Naive B cell (primary cell): ENCODE measurements at places on chromosomes 13 and 19. TPM values are rescaled to one million over a fixed set of nuclear protein-coding genes. Genes with fewer than 3 reads are reported as not detected.

DNA sequence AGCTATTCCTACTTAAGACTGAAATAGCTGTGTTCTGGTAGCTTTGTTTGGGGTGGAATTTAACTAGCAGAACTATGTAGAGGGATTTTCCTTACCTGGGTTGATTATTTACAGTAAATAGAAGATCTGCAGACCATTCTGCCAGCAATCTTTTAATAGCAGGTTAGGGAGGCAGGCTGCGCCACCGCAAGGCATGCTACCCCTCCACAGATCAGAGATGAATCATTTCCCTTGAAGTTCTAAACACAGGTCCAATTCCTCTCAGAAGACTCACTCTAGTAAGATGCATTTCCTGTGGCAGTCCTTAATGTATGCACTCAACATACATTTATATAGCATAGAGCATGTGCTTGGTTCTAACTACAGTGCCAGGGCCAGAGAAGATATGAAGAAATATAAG is 109.0 kb downstream of the TNFRSF19 start:
- DNase-seq = no peak
- H3K4me3 ChIP-seq = no peak overlapping the region
- H3K4me1 ChIP-seq = no peaks in the 10 kb centered on the region
- no peak overlapping the region for H3K27ac ChIP-seq

Gene AXL
- not detected for polyA plus RNA-seq

GRCh38 chr19:55112777-55113569 is 4.5 kb downstream of the PPP1R12C start:
- H3K27ac ChIP-seq = no peak overlapping the region
- peaks cover 47% of the 10 kb centered on the region for H3K4me1 ChIP-seq

Gene CRX
- polyA plus RNA-seq = not detected

DNA sequence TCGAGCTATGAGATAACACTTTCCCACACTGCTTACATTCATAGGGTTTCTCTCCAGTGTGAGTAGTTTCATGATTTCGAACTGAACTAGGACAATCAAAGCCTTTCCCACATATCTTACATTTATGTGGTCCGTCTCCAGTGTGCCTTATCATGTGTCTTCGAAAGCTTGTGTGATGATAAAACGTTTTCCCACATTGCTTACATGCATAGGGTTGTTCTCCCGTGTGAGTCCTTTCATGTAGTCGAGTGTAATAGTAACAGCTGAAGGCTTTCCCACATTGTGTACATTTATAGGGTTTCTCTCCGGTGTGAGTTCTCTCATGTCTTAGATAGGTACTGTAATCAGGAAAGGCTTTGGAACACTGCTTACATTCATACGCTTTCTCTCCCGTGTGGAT is 16.3 kb downstream of the ZNF823 start:
- H3K36me3 ChIP-seq = peaks cover 31% of the 10 kb centered on the region
- H3K4me1 ChIP-seq = no peaks in the 10 kb centered on the region
- no peak overlapping the region for H3K27ac ChIP-seq
- DNase-seq = no peak

DNA sequence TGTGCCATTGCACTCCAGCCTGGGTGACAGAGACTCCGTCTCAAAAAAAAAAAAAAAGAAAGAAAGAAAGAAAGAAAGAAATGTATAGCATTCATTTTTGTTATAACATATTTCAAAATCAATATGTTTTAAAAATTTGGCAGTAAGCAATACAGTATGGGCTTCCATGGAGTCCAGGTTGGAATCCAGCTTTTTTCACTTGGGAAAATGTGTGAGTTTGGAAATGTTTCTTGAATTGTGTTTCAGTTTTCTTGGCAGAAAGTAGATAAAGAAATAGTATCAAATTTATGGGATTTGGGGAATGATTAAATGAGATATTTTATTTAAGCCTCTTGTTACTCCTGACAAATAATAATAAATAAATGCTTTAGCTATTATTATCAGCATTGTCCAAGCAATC is 225.6 kb downstream of the PCDH9 start:
- no peaks in the 10 kb centered on the region for H3K27me3 ChIP-seq
- no peak overlapping the region for H3K4me3 ChIP-seq
- DNase-seq = no peak
- no peaks in the 10 kb centered on the region for H3K4me1 ChIP-seq
- no peak overlapping the region for H3K27ac ChIP-seq

DNA sequence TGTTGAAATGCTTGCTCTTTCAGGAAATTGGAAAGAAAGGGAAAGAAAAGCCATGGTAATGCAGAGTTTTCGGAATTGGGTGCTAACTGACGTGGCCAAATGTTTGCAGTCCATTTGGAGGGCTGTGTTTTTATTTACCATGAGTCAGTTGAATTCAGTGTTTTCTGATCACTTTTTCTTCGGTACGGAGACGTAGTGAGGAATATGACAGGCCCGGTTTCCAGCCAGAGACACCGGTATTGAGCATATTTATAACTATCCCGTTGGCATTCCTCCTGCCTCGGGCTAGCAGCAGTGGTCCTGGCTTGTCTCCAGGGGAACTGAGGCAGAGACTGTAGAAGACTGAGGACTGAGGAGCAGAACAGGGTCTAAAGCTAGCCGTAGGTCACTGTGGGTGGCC is 1.0 kb downstream of the CDC16 start:
- H3K4me1 ChIP-seq = peaks cover 19% of the 10 kb centered on the region
- H3K27me3 ChIP-seq = peaks cover 13% of the 10 kb centered on the region
- peak overlapping the region; percentile 71 for H3K27ac ChIP-seq
- peaks cover 8% of the 10 kb centered on the region for H3K36me3 ChIP-seq
- DNase-seq = no peak

GRCh38 chr13:70108356-70109105 is at the start of gene KLHL1:
TSS of gene KLHL1 (minus strand) at chr13:70108452. CDS start at chr13:70107699, 753 bp downstream.
- peaks cover 2% of the 10 kb centered on the region for H3K4me1 ChIP-seq
- H3K4me3 ChIP-seq = no peak within 1 kb of the TSS
- no peak within 1 kb of the TSS for H3K27ac ChIP-seq

- no peaks in the 10 kb centered on the region for H3K4me1 ChIP-seq
- peaks cover 15% of the 10 kb centered on the region for H3K36me3 ChIP-seq
- no peak for DNase-seq
- H3K27ac ChIP-seq = no peak overlapping the region
- no peak overlapping the region for H3K4me3 ChIP-seq
Measured at GRCh38 chr13:111577208-111577828, 256.9 kb downstream of the TEX29 start.

DNA sequence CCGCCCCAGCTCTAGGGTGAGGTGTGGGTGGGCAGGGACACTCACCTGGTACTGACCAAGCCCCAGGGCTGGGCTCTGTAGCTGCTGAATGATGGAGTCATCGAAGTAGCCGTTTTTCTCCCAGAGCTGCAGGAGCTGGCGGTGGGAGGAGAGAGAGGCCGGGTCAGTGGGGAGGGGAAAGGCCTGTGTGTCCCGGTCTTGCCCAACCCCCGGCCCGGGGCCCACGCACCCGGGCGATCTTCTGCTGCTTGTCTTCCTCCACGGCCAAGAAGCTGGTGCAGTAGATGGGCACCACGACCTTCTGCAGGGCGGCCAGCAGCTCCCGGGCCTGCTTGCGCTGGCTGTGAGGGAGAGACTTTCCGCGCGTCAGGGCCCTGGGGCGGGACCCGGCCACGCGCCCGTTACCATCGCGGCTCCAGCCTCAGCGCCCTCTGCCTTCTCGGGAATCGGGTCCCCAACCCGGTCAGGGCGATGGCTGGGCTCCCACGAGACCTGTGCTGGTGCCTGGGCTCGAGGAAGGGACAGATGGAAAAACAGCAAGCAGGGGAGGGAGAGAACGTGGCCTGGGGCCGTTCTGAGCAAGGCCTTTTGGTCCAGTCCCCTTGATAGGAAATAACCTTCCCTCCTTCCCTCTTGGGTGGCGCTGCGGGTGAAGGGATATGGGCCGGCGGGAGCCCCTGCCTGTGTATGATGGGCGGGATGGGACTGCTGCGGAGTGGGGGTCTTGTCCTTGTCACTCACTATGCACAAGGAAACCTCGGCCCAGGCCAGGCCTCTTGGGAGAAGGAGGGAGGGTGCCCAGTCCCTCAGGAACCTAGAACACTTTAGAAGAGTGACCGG is 11.5 kb downstream of the CHERP start:
- no peaks in the 10 kb centered on the region for H3K36me3 ChIP-seq
- H3K27me3 ChIP-seq = no peaks in the 10 kb centered on the region
- peaks cover 1% of the 10 kb centered on the region for H3K4me1 ChIP-seq
- H3K4me3 ChIP-seq = no peak overlapping the region
- no peak overlapping the region for H3K27ac ChIP-seq
- no peak for DNase-seq

DNA sequence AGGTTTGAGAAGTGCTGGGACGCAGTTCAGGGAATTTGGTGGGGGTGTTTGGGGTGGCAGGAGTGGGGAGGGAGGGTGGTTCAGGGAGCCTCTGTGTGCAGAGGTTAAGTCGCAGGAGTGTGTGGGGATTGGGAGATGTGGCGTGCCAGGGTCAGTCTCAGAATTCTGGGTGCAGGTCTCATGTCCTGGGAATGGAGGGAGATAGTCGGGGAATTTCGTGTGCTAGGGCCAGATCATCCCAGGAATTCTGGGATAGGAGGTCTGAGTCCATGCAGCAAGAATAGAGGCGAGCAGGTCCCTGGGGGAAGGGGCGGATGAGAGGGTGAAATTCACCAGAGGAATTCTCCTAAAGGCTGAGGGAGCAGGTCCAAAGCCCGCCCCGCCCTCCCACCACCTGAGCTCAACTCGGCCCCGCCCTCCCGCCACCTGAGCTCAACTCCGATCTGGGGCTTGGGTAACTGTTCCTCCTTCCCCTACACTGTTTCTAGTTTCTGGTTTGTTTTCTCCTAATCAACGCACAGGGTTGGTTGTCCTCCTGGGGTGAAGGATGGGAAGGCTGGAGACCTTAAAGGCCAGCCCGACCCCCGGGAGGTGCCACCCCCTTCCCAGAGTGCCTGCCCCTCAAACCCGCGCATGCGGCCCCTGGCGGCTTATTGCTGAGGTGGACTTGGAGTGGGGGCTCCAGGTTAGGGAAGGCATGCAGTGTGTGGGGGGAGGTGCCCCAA is 15.2 kb downstream of the KCNC3 start:
- peak overlapping the region; percentile 23 for H3K4me3 ChIP-seq
- H3K27ac ChIP-seq = no peak overlapping the region
- H3K36me3 ChIP-seq = peaks cover 17% of the 10 kb centered on the region
- H3K27me3 ChIP-seq = peaks cover 53% of the 10 kb centered on the region
- DNase-seq = no peak

DNA sequence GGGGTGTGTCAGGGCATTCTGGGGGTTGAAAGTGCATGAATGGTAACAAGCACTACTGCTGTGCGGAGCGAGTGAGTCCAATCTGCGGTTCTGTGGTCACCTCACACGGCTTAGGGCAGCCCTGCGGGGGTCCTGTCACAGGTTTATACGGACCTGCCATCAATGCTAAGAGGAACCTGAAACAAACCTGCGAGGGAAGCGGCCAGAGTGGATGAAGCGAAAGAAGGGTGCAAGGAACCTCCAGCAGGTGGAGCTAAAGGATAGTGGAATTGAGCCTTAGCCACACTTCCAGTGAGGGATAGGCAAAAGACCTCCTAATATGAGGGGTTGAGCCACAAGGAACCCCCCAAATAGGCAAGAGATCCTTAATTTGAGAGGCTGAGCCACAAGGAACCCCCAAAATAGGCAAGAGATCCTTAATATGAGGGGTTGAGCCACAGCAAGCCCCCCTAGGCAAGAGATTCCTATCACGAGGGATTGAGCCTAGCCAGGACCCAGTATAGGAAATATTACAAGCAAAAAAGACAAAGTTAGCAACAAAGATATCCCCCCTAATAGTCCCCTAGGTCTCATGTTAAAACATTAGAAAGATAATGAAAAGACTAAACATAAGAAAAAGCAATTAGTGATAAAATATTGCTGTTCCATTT is 6.3 kb upstream of the ZNF69 start:
- no peak overlapping the region for H3K27ac ChIP-seq
- H3K27me3 ChIP-seq = no peaks in the 10 kb centered on the region
- peak; percentile 59 for DNase-seq

- no peak overlapping the region for H3K4me3 ChIP-seq
- H3K27ac ChIP-seq = no peak overlapping the region
- peaks cover 4% of the 10 kb centered on the region for H3K27me3 ChIP-seq
- no peaks in the 10 kb centered on the region for H3K36me3 ChIP-seq
- DNase-seq = no peak
Measured at GRCh38 chr13:44843403-44843802, 145.9 kb downstream of the NUFIP1 start.

Gene TRPC4
- polyA plus RNA-seq = not detected

Gene LGALS14
- not detected for polyA plus RNA-seq

- H3K4me3 ChIP-seq = peak overlapping the region; percentile 82
- H3K27ac ChIP-seq = no peak overlapping the region
- no peaks in the 10 kb centered on the region for H3K36me3 ChIP-seq
- H3K4me1 ChIP-seq = peaks cover 30% of the 10 kb centered on the region
- peaks cover 13% of the 10 kb centered on the region for H3K27me3 ChIP-seq
- DNase-seq = peak; percentile 76
Measured at GRCh38 chr19:45779231-45780145, 2.8 kb downstream of the DMPK start.

Gene PLIN4
- polyA plus RNA-seq = 0.20 TPM

DNA sequence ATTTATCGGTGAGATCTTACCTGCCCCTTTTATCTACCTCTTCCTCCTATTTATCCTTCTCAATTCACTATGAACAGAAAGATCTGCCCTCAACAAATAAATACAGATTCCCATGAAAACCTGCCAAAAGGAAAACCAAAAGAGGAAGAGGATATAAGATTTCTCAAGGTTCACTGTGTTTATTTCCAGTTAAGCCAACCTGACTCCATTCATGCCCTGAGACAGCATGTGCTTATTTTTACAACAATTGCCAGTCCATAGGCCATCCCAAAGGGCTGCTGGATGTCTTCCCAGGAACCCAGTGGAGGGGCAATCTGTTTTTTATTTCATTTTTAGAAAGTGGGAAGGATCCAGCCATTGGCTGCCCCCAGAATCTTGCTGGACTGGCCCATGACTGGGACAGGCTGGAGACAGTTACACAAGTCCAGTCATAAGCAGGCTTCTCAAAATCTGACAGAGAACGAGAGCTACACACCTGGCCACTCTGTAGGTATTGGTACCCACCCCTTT is 209.1 kb downstream of the IRS2 start:
- H3K36me3 ChIP-seq = no peaks in the 10 kb centered on the region
- no peak for DNase-seq
- H3K27ac ChIP-seq = no peak overlapping the region
- no peak overlapping the region for H3K4me3 ChIP-seq
- H3K4me1 ChIP-seq = no peaks in the 10 kb centered on the region

Gene N4BP2L1
- 99.7 TPM for polyA plus RNA-seq

- H3K27ac ChIP-seq = no peak overlapping the region
- H3K4me1 ChIP-seq = no peaks in the 10 kb centered on the region
- H3K4me3 ChIP-seq = no peak overlapping the region
- DNase-seq = no peak
- H3K36me3 ChIP-seq = peaks cover 4% of the 10 kb centered on the region
Measured at GRCh38 chr13:20389696-20390525, 135.7 kb downstream of the CRYL1 start.

DNA sequence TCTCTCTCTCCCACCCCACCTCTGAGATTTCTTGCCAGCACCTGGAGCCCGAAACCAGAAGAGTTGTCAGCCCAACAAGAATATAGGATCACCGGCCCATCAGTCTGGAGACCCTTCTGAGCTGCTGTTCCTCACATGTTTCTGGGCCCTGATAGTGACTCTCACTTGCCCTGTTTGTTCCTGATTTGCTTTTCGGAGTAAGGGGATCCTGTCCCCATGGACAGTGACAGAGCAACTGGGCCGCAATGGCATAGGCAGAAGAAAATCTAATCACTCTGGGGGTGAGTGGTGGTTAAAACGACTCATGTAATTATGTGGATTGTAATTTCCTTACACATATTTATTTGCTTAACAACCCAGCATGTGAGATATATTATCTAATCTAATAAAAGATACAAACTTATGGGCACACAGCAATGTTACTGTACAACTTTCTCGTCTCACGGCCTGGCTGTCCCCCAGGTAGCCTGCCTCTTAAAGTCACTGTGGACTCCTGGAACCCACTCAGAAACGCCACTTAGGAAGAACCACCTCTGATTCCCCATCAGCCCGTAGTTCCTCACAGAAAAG is 663 bp upstream of the SMAD9 start:
- DNase-seq = no peak
- peak overlapping the region; percentile 70 for H3K4me3 ChIP-seq
- peaks cover 9% of the 10 kb centered on the region for H3K4me1 ChIP-seq
